ENCODE measurements at places on chromosomes 5 and 9. TPM values are rescaled to one million over a fixed set of nuclear protein-coding genes. Genes with fewer than 3 reads are reported as not detected.

Gene CARTPT
- not detected for total RNA-seq

Gene POU4F3
- total RNA-seq: not detected

Gene CLTB
- 173 TPM for total RNA-seq

Gene GPR150
- not detected for total RNA-seq

Gene SLC36A3
- total RNA-seq: not detected

Gene REEP2
- total RNA-seq: 15.6 TPM

Gene LCN15
- 0.41 TPM for total RNA-seq

Measured in left cardiac atrium (tissue), 4 donors.